ENCODE measurements at places on chromosomes 12 and 14.

DNA sequence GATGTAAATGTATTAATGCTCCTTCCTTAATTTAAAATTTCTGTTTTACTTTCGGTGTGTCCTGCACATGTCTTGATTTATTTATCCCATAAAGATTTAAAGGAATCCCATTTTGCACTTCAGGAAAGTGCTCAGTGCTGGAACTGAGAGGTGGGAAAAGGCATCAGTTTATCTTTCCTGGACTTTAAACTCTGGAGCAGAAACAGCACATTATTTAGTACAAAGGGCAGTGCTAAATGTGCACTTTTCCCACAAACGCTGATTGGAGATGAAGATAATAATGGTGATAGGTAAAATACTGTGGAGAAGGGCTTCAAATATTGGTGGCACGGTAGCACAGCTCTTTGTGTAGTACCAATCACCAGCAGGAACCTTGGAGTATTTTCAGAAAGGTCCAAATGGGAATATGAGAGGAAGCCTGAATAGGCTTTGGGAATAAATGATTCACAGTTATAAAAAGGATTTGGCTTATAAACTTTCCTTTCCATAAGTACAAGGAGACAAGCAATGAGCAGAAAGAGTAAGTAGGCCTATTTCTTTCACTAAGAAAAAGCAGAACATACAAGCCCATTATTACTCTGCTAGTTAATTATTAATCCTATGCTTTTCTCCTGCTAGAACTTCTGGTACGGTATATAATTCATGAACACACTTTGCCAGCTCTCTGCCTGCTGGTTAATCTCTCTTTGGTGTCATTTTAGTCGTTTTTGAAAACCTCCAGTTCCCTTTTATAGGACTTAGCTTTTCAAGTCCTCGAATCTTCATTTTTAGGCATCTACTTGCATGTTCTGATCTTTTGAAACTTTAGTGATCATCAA, 58.3 kb downstream of the SLC15A5 start:
- no peak for DNase-seq

- DNase-seq: no peak
Measured at GRCh38 chr14:67240168-67240932, 885 bp upstream of the PALS1 start.

GRCh38 chr12:44677724-44678123, 198.4 kb downstream of the NELL2 start:
- no peak for DNase-seq

DNA sequence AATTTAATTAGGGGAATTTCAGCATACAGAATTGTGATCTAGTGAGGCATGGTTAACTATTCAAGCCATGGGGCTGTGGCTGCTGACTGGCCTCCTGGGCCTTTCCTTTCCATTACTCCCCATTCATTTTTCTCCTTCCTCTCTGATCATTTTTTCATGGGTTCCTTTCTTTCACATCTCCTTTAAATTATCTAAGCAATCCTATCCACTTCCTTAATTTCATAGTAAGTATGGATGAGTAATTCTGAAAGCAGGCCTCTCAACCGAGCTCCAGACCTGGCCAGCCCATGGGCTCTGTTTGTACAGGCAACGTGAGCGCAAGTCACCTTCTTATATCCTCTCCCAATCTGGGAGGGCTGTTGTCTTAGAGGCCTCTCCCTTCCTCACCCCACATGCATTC, 13.4 kb downstream of the CKAP4 start:
- no peak for DNase-seq

DNA sequence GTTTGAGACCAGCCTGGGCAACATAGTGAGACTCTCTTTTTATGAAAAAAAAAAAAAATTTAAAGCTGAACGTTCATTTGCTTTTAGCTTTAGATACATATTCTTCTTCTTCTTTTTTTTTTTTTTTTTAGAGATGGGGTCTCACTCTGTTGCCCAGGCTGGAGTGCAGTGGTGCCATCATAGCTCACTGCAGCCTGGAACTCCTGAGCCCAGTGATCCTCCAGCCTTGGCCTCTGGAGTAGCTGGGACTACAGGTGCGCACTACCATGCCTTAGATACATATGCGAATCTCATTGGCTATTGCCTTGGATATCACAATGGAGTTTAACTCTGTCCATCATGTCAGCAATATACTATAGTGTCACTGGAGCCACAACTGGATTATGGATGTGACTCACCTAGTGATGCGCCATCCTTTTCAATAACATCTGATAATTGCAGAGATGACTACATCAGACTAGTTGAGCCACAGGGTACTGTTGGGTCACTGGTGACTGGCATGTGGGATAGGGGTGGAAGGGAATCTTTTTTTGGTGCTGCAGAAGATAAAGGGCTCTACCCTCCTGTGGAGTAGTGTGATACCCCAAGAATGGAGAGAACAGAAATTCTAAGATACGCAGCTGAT, 2.7 kb upstream of the ADIPOR2 start:
- no peak for DNase-seq

DNA sequence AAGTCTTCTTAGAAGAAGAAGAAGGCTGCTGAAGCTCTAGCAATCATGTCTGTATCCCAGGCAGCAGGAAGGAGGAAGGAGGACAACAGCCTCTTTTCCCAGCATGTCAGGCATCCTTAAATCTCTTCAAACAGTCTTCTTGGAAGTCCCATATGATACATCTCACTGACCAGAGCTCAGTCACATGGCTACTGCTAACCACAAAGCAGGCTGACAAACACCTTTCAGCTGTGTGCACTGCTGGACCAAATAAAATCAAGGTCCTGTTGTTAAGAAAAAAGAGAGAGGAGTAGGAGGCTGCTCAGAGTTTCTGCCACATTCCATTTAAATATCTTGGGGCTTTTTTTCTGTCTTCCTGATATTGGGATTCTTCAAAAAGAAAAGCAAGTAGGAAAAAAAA, 203.4 kb upstream of the PELI2 start:
- no peak for DNase-seq

DNA sequence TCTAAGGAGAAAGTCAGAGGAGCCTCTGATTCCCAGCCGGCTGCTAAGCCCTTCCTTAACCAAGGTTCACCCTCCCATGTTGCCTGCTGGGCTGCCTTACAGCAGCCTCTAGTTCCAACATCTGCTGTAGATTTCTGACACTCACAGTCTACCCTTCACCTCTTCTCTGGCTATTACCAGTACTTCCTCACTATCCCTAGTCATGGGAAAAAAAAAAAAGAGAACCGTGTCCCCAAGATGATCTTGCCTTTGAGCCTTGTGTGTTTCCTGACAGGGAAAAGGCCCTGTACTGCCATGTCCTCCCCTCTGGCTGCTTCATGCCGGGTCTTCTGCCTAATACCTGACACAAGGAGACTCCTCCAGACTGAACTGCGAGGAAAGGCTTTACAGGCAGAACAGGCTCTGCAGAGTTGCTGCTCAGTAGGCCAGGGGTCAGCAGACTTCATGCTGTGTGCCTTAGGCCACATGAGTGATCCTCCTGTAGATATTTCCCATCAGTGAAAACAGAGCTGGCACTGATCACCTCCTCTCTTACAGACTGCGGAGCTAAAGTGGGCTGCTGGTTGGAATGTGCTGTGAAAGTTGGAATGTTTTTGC, 46.8 kb downstream of the PRKCH start:
- no peak for DNase-seq

- no peak for DNase-seq
Measured at GRCh38 chr14:84807673-84808072, 722.3 kb upstream of the FLRT2 start.

- no peak for DNase-seq
Measured at GRCh38 chr14:22796087-22796707, 19.0 kb downstream of the SLC7A7 start.

DNA sequence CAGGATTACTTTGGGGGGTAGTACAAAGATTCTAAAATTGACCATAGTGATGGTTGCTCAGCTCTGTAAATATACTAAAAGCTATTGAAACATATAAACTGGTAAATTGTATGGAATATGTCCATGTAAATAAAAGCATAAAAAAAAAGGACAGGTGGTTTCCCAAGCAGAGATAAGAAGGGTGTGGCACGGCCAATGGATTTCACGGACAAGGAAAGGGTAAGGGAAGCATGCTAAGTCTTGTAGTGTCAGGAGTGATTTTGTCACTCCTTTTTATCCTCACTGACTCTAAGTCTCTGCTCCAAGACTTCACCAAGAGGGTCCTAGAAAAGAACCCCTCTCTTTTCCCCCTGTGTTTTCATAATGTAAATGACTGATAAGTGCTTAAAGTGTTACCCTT, 229.2 kb downstream of the SPTSSA start:
- no peak for DNase-seq

DNA sequence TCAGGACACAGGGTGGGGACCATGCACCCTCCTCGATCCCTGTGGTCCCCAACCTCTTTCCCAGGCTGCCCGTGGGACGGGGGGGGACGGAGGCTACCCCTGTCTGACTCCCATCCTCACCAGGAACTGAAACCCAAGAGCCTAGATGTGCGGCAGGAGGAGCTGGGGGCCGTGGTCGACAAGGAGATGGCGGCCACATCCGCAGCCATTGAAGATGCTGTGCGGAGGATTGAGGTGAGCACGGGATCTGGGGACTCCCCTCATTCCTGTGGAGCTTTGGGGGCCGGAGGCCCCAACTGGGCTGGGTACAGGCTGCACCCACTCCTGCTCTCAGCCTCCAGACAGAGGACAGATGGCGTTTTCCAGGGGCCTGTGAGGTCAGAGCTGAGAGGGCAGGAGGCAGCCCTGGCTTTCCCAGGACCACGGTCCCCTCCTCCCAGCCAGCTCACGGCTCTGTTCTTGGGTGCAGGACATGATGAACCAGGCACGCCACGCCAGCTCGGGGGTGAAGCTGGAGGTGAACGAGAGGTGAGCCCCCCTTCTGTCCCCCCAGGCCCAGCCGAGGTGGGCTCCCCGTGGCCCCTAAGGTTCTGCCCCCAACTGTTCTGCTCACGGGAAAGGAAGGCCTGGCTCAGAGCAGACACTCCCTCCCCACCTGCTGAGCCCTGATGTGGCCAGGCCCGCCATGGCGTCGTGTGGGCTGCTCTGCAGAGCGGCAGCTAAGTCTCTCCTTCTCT, 24.2 kb downstream of the HIP1R start:
- DNase-seq: no peak

- DNase-seq: no peak
Measured at GRCh38 chr12:77940567-77940966, 109.9 kb downstream of the NAV3 start.

DNA sequence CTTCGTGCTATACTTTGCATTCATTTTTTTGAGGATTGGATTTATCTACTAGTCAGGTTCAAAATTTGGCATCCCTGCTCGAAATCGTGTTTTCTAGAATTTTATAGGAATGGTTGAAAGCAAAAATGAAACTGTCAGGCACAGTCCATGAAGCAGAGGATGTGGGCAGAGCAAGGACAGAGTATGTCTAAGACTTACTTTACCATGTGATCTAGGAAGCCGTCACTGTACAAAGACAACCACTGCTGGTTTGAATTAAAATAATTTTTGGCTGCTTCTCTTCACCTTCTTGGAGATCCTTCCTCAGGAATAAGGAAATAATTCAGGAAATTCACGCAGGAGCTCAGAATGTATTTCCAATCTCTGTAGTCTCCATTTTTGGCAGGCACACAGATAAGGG, 31.6 kb upstream of the SGPP1 start:
- DNase-seq: no peak

DNA sequence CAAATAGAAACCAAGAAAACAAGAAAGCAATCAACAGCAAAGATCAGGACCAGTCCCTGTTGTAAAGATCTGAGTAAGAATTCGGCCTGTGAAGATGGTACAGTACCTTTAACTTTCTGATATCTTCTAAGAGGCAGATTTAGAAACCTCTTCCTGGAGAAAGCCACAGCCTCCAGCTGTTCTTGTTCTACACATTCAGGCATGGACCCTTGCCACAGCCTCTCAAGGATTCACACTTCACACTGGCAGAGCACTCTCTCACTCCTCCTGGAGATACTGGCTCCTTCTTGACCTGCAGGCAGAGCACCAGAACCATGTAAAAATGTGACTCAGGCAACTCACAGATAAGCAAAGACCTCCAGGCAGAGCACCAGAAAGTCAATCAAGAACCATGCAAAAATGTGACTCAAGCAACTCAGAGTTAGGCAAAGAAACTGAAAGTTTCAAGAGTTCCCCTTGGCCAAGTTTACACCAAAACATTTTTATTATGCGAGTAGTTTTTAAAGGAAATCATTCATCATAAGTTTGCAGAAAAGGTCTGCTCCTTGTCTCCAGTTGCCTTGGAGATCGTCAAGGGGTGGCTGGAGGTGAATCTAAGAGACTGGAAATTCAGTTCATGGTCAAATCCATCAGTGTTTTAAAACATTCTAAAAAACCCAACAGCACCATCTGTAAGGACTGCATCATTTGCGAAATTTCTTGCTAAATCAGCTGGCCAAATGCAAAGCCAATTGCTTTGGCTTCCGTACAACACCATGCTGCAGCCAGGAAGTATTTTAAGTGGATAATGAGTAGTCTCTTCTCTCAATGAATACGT, 119.3 kb upstream of the MDM1 start:
- peak; percentile 87 for DNase-seq

DNA sequence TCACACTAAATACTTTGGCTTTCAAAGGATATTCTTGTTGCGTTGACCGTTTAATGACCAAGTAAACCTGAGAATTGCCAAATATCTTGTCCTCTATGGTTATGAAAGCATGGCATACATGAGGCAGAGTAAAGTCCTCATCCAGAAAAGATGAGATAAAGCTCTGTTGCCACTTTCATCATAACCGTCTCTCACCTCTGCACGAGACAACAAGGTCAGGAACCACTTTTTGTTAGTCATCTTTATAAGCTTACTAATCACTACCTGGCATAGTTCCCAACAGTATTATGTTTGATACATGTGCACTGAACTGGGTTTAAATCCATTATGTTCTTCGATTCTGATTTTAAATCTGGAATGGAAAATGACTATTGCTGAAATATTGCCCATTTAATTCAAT, 31.3 kb downstream of the PTPRB start:
- DNase-seq: no peak

DNA sequence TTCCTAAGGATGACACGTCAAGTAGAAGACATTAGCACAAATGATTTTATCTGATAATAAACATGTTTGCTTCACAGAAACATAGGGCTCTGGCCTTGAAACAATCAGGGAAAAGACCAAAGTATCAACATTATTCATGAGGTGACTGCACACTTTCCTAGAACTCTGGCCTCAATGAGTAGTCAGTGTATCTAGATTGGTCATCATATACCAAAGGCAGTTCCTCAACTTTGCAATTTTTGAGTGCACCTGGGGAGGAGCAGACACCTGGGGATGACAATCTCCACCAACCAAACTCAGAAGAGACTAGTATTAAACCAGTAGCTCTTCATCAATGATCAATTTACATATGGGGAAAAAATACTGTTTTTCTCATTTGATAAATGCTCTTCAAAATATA, 4.5 kb downstream of the EDDM3A start:
- no peak for DNase-seq

- DNase-seq: no peak
Measured at GRCh38 chr14:49766839-49767238, 1.1 kb upstream of the KLHDC2 start.

- DNase-seq: no peak
Measured at GRCh38 chr12:116539905-116540482, 19.2 kb upstream of the MAP1LC3B2 start.

DNA sequence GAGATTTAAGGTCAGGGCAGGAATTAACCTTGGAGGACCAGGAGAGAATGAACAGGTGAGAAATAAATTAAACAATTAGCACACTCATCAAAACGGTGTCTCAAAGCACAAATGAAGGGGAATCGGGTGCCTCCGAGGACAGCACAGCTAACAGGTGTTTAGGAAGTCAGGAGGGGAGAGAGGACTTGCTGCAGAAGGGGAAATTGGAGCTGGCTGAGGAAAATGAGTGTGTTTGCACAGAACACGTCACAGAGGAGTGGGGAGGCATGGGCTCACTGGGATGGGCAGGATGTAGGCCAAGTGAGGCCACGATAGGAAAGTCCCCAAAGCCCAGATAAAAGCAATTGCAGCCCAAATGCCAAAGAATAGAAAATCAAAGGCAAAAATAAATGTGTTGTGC, 121.7 kb downstream of the ZNF664 start:
- DNase-seq: no peak

- DNase-seq: no peak
Measured at GRCh38 chr12:2256915-2257314, 204.1 kb downstream of the CACNA1C start.
